A673 (cell line): ENCODE measurements at places on chromosomes 4 and X. TPM values are rescaled to one million over a fixed set of nuclear protein-coding genes. Genes with fewer than 3 reads are reported as not detected.
A peak's percentile ranks its signal among the peaks of the same experiment; 100 is the strongest.

Gene PGRMC2
- total RNA-seq, result 49.7 and 51.7 TPM in 2 replicates

Gene SULT1B1
- total RNA-seq, result 1.8 and 2.1 TPM in 2 replicates

Gene STPG2
- not detected in 2 replicates for total RNA-seq

Gene IRS4
- not detected in 2 replicates for total RNA-seq

Gene CRMP1
- total RNA-seq, result 77.5 and 83.4 TPM in 2 replicates

Gene TAF1
- total RNA-seq, result 30.3 and 38.5 TPM in 2 replicates

Gene OTUD6A
- not detected in 2 replicates for total RNA-seq

Gene PAGE5
- total RNA-seq, result not detected in 2 replicates

Gene GAGE12H
- not detected in 2 replicates for total RNA-seq

Gene ZNF157
- total RNA-seq, result not detected in 2 replicates

Gene KLB
- not detected in 2 replicates for total RNA-seq

Gene NRK
- not detected in 2 replicates for total RNA-seq

Gene GALNTL6
- total RNA-seq, result 0.30 and 0.35 TPM in 2 replicates

Gene DOCK11
- total RNA-seq, result 2.1 and 2.2 TPM in 2 replicates

Gene ANXA5
- 332 and 389 TPM in 2 replicates for total RNA-seq

Gene MAML3
- 3.7 and 4.3 TPM in 2 replicates for total RNA-seq

Gene GAB3
- total RNA-seq, result 0.09 and 0.31 TPM in 2 replicates

DNA sequence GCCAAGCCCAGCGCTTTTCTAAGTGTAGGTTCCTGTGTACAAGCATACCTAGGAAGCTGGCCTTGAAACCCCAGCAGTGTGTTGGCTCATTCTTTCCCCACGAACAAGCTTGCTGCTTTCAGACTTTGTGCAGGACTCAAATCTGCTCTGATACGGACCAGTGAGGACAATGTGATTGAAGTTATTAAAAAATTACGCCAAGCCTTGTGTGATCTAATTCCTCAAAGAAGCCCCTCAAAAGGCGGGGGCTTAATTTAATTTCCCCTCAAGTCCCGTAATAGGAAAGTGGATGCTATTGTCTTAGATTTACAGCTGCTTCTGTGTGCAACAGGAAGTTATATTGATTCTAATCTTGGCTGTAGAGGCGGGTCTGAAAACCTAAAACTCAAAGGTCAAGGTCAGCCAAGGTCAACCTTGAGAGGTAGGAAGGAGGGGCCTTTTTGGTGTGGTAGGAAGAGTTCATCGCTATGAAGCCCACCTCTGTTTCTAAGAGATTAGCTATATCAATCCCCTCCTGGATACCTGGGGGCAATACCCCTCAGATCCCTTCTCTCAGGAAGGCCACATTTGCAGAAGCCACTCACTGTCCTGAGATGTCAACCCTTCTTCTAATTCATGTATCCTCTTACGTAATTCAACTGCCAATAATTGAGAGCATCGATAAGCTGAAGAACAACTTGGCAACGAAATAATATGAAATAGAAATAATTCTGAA, 45.1 kb downstream of the TBC1D9 start:
- DNase-seq, result no peak

GRCh38 chr4:149409146-149409545, 406.5 kb downstream of the IQCM start:
- peak; percentile 88 for DNase-seq

DNA sequence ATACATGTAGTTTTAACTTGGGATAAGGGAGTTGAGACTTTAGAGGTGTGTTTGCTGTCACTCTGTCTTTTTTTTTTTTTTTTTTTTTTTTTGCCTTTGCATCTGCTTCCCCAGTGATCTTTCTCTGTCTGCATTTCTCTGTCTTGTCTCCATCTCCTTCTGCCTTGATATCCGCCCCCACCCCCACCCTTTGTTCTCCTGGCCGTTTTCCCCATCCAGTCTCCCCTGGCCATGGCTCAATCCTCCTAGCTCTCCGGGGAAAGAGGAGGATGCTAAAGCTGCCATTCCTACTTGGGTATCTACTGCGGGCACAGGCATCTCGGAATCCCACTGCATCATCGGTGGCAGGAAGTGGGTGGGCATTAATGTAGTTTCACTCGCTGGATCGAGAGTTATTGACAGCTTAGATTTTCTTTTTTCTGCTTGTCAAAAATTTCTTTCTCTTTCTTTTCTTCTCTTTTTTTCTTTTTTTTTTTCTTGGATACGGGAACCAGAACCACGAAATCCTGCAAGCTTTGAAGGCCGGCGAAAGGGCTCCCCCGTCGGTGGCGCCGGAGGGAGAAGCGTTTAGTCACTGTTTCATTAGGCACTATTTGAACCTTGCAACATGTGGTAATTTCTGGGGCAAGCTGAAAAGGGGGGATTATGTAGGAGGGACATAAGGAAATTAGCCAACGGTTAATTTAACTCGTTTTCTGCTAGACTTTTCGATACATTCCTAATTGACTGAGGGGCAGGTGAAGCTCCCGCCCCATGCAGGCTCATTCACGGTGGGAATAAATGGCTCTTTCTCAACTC, 8.2 kb downstream of the GSX2 start:
- no peak for DNase-seq

GRCh38 chr4:140260227-140260626, 106.2 kb upstream of the MAML3 start:
- DNase-seq, result no peak

- DNase-seq, result no peak
These were observed 172.7 kb downstream of the NHS start for GRCh38 chrX:17547658-17548057.

- no peak for DNase-seq
These were observed 882 bp upstream of the CXCR3 start for GRCh38 chrX:71619193-71619592.

DNA sequence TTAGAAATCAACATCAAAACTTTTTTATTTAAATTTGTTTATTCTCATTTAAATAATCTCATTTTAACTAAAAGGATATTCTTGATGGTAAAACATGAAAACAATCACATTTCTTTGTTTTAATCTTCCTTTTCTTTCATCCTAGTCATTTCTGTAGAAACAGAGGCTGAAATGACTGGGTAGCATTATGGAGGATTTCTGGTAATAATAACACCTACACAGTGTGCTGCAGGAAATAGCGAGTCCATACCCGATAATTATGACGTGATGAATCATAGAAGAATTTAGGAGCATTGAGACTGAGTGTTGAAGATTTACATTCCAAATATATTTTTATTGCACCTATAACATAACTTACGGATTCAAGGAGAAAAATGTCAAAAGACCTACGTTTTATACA, 31.4 kb upstream of the BBS12 start:
- peak; percentile 18 for DNase-seq

- DNase-seq, result no peak
These were observed 19.4 kb upstream of the UFSP2 start for GRCh38 chr4:185445209-185445608.

GRCh38 chr4:70531981-70532380, 13.6 kb downstream of the AMTN start:
- peak; percentile 2 for DNase-seq

- no peak for DNase-seq
These were observed 119.6 kb downstream of the FAAH2 start for GRCh38 chrX:57406149-57406548.

DNA sequence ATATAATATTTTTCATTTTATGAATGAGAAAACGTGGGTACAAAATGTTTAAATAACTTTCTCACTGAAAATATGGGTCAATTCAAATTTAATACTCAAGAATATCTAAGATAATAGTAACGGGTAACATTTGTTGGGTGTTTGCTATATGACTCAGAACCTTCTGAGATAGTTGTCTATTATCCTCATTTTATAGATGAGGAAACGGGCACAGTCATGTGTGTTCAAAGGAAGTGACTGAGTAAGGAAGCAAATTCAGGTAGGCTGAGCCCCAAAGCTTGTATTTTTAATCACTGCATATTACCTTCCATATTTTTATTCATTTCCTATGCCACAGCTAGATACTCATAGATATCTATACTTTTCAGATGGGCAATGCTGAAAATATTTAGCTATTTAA, 12.2 kb upstream of the CAMK2D start:
- no peak for DNase-seq

DNA sequence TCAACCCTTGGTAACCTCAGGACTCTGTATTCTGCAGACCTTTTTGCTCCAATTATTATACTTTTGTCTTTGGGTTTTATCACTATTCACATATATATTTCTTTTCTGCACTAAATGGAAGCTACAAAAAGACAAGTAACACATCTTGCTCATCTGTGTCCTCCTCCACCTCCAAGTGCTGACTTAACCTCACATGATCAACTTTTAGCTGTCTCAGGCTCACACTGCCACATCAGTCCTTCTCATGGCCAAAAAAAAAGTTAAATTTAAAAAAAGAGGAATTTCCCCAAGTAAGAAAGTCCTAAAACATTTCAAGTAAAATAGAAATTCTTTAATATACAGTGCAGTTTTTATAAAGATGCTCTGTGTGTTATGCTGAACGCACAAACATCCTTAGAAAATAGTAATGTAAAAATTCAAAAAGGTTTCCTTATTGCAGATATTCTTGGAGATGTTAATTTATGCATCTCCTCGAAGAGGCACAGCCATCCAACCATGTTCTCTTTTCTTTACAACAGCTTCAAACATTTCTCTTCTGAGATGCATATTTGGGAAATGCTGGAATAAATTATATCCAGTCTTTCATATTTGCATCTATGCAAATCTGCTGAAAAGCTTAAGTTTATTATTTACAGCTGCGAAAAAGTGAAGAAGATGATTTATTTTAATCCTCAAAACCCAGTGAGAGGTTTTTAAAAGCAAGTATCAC, 37.6 kb downstream of the ARAP2 start:
- DNase-seq, result no peak

GRCh38 chr4:182862141-182862875, 54.9 kb downstream of the DCTD start:
- DNase-seq, result no peak

- DNase-seq, result no peak
These were observed 78.4 kb downstream of the CCNG2 start for GRCh38 chr4:77235289-77235854.

DNA sequence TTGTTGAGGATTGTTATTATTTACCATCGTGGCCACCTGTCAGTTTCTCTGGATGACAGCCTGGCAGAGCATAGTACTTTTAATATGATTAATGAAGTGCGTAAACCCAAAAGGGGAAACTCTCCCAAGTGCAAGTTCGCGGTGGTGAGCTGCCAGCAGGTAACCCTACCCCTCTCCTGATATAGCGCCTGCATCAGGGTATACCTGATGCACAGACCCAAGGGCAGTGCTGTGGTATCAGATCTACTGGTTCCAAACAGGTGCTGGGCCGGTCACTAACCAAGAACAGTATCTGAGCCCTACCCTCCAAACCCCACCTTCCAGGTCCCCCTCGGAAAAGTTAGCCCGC, 1.6 kb downstream of the RNF150 start:
- no peak for DNase-seq

- DNase-seq, result peak; percentile 75
These were observed 5.1 kb downstream of the SETD7 start for GRCh38 chr4:139550724-139551429.

DNA sequence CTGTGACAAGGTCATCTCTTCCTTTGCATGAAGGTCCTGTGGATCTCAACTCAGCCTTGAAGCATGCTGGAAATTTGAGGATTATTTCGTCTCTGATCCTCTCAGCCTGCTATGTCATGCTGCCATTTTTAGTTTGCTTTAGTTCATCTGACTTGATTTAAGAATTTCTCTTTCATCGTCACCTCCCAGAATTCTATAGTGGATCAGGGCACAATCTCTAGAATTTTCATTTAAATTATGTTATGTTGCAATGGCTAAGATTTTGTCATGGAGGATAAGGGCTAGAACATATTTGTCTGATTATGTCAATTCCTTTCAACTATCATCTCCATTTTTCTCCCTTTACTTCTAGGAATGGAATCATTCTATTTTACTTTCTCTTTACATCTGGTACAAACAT, 98.8 kb downstream of the PCDH10 start:
- DNase-seq, result no peak

DNA sequence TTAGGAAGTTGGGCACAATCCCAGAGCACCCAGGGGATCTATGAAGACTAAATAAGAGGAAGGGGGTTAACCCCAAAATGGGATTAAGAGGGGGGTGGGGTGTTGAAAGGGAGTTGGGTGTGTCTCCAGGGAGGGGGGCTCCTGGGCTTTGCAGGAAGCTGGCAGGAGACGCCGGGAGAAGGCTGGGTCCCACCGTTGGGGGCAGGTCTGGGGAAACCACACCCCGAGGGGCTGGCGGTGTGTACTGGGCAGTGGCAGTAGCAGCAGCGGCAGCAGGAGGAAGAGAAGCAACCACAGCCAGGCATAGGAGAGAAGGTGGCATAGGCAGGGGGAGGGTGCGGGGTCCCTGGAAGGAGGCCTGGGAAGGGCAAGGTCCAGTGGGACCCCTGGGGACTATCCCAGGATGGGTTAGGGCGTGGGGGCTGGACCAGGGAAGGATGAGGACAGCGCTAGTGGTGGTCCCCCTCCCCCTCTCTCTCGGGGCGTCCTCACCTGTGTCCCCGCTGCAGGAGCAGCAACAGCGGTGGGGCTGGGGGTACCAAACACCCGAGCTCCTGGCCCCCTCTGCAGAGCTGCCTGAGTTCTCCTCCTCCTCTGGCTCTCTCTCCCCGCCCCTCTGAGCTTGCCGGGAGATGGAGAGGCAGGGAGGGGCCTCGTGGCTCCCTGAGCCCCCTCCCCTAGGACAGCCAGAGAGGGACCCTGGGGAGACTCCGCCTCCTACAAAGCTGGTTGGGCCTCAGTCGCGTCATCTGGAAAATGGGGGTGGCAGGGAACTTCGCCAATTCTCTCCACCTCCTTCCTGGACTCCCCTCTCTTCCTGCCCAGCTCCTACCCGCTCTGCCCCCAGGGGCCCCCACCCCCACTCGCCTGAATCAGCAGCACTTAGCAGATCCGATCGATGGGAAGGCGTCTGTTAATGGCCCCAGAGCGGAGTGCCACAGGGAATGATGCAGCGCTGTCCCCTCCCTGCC, at the start of gene KCND1:
Gene KCND1, minus strand, starts transcription at position 596 of the 971 bp plus-strand sequence. CDS start 1,573 bp downstream, outside the sequence.
- peak; percentile 68 for DNase-seq

- DNase-seq, result no peak
These were observed 365.5 kb downstream of the ZNF674 start for GRCh38 chrX:46179748-46180147.

DNA sequence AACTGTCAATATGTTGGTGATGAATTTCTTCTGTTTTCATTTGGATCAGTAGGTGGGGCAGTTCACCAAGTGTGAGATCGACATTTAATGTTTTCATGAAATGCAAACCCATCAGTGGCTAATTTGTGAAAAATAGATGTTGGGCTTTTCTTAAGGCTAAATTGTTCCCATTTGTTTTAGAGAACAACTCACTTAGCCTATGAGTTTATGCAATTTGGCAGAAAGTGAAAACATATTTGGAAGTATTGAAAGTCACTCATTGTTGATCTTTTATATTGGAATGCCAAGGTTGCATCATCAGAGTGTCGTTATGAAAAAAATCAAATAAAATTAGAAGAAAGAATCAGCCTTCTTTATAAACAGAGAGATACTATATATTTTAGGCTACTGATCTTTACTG, 132.4 kb downstream of the RPA4 start:
- DNase-seq, result no peak

- DNase-seq, result no peak
These were observed 565.4 kb upstream of the ATOH1 start for GRCh38 chr4:93263166-93263565.

DNA sequence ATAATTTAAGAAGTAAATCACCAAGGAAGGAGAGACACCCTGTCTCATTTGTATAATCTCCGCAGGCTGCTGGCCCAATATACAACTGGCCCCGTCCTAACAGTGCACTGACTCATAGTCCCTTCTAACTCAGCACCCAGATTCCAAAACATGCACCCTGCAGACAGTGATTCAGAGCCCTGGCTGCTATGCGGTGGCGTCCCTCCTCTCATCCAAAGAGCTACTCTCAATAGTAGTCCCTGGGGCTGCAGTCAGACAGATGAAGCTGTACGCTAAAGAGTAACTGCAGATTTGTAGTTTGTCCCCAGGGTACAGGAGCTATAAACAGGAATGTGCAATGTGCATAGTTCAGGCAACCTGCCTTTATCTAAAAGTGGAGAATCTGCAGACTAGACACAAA, 23.0 kb downstream of the GABRA3 start:
- DNase-seq, result no peak

- no peak for DNase-seq
These were observed 8.5 kb upstream of the GYG2 start for GRCh38 chrX:2820136-2820771.
